ENCODE measurements at places on chromosomes 11 and 22.

DNA sequence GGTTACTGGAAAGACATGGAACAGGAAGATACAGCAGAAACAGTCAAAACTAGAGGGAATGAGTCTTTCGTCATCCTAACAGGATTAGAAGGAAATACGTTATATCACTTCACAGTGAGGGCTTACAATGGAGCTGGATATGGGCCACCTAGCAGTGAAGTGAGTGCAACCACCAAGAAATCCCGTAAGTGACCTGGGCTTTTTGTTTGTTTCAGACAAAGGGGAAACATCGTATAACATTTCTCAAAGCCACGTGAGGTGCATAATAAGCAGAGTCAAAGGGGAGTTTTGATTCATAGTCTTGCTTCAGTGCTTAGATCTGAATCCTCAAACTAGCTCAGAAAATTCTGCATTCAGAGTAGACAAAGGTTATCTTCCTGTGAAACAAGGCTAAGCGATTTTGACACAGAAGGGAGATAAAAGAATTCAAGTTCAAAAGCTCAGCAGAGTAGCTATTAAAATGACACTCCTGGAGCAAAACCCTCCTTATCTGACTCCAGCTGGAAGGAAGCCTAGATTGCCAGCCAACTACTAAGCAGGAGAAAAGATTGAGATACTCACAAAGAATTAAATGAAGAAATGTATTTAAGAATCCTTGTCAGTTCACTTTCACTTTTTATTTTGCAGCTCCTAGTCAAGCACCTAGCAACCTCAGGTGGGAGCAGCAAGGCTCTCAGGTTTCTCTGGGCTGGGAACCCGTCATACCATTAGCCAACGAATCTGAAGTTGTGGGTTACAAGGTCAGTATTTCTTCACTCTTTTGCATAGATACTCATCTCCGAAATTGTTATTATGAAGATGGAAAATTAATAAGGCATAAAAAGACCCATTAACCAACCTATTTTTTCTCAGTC lies 346.4 kb upstream of the ARHGAP42 start:
- no peak for DNase-seq

- DNase-seq: no peak
Observed at GRCh38 chr11:131278472-131278871, 91.9 kb upstream of the NTM start.

- no peak for DNase-seq
Observed at GRCh38 chr11:1422481-1422880, 32.7 kb downstream of the BRSK2 start.

DNA sequence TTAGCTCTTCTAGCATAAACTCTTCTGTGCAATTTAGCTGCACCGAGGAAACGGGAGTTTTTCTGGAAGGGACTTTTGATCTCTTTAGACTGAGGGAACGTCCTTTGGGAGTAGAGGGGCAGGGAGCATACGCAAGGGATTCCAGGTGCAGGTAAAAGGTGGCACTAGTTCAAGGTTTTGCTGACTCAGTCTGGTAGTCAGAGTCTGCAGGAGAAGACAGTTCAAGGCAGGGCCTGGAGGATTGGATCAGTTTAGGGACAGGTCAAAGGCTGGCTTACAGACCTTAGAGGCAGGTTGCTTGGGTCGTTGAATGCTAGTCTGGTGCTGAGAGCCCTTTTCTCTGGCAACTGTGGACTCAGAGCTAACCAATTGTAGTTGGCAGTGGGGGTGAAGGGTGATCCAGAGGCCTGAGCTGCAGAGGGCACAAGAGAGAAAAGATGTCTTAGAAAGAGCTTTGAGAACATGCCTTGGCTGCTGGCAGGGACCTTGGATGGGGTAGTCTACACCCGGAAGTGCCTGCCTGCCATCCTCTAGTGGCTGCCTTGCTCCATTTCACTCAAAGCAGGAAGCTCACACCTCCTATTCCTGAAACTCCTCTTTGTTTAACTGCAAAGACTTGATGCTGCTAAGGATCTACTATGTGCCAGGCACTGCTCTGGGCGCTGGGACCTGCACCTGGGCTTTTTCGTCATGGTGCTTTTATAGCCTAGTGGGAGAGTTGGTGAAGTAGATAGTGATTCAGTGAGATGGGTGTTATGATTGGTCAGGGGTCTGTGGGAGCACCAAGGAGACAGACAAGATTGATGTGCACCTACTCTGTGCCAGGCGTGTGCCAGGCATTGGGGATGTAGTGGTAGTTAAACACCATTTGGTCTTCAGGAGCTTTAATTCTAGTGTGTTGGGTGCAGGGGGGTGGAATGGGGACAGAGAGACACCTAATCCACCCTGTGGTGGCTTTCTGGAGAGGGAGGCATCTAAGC lies 17.1 kb downstream of the MIAT start:
- DNase-seq: no peak

- DNase-seq: no peak
Observed at GRCh38 chr22:19974268-19974861, 32.7 kb upstream of the TXNRD2 start.

DNA sequence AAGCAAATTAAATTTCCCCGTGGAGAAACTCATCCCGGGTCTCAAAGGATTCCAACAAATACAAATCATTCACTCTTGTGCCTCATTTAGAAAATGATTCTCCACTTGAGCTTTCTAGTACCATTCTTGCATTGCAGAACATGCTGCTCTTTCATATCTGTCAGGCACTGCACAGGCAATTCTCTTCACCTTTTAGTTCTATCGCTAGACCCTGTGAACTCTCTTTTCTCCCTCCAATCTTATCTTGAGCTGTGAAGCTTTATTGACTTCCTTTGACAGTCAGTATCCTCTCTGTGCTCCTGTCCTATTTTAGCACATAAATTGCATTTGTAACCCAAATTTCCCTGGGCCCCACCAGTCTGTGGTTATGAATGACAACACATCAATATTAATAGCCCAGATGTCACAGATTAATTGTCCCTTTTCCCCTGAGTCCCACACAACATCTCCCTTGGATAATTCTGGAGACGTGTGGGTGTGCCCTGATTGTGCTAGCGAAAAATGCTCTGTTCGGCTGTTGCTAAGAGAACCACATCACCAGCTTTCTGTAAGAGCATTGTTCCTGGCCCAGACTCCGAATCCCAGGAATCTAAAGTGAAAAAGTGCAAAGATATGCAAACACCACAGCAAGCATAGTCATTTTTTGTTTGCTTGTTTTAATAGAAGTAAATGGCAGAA lies 22.4 kb upstream of the SC5D start:
- DNase-seq: no peak

GRCh38 chr22:30279932-30280331 lies 9.4 kb downstream of the CASTOR1 start:
- DNase-seq: no peak

GRCh38 chr11:125935618-125936199 lies 10.1 kb upstream of the VSIG10L2 start:
- no peak for DNase-seq

GRCh38 chr11:13664351-13664750 lies 4.1 kb upstream of the FAR1 start:
- no peak for DNase-seq

DNA sequence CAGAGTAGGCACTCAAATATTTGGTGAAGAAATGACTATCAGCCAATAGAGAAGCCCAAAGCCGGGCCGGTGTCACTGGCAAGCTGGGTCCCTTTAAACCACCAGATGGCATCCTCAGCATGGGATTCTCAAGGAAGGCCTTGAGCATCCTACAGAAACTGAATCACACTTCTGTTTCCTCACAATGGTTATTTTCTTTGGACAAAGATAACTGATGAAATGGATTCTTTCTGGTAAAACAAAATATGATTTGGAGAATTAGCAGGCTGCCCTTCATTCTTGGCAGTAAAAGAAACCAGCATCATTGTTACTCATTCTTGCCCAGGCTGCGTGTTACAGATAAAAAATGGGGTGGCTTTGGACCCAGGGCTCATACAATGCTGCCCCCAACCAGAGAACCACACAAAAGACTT lies 30.3 kb upstream of the ASPHD2 start:
- peak; percentile 49 for DNase-seq

DNA sequence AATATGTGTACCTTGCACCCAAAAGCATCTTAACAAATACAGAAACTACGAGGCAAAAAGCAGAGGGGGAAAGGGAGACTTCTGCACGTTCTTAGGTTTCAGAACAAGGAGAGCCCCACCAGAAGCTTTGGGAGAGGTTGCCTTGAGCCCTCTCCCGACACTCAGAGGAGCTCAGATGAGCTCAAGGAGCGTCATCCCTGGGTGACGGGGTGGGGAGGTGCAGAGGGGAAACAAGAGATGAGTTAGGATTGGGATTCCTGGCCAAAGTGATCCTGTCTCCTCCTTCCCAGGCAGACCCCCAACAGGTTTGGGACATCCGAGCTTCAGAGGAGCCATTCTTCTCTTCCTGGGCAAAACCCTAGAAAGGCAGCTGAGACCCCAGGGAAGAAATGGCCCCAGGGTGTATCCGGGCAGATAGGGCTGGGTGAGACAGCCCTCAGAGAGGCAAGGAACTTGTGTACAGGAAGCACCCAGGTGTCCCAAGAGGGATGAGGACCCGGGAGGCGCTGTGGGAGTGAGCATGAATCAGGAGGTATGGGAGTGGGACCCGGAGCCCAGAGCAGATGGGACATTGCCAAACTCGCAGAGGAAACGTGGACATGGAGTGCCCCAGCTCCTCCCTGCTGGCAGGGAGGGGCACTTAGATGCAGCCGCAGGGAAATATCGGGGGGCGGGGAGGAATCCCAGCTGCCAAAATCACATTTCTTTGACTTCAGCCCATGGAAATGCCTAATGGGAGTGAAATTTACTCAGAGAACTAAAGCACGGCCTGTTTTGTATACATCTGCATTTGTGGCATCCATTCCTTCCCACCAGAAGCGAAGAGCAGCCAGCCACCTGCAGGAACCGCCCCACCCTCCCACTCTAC lies 12.4 kb downstream of the C1QTNF6 start:
- no peak for DNase-seq

DNA sequence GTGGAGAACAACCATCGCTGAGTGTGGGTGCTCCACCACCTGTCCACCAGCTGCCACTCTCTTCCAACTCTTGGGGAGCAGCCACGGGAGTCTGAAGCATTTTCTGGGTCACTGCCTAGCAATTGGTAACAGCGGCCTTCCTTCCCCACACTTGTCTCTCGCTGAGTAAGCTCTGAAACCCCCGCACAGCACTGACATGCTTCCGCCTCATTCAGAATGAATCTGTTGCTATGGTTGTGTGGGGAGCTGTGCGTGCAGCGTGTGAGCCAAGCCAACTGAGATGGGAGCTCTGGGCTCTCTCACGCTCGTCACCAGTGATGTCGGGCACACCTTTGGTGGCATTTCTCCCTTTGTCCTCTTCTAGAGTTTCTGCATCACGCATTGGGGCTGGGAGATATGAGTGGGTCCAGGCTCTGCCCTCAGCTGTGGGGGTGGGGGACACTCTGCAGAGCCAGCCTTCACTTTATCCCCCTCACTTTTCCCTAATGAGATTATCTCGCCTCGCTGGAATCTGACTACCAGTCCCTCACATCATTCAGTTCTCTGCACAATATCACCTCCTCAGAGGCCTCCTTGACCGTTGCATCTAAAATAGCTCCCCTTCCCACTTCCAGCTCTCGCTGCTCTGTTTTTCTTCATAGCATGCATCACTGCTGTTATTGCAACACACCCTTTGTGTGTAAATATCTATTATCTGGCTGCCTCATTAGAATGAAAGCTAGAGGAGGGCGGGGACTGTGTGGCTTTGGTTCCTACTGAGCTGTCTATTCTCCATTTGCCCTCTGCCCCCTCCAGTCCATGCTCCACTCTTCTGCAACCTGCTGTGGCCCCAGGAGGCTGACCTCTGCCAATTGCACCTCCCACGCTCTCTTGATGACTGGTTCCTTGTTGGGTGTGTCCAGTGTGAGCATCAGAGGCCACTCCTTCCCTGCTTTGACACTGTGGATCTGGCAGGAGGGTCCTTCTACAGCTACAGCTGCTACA lies 569.9 kb upstream of the CADM1 start:
- DNase-seq: no peak

DNA sequence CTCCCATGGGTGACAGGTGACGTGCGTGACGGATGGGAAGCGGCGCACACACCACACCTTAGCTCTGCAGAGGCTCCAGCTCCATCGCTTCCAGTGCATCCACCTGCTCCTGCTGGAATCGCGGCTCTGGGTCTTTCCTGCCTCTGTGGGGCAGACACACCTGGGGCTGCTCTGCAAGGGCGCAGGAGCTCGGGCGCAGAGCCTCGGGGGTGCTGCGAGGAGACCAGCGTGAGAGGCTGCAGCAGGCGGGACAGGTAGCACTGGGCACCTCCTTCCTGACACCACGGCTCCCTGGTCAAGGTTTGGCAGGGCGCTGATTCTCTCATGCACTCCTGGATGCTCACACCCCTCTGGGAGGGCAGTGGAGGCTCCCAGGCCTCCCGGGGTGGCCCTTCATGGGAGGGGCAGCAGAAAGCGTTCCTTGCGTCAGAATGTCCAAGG lies 1494.3 kb downstream of the BRD1 start:
- DNase-seq: no peak

Data from GM04503 (cell line).